H9 (cell line): ENCODE measurements at places on chromosomes 13 and 19.
A peak's percentile ranks its signal among the peaks of the same experiment; 100 is the strongest.

DNA sequence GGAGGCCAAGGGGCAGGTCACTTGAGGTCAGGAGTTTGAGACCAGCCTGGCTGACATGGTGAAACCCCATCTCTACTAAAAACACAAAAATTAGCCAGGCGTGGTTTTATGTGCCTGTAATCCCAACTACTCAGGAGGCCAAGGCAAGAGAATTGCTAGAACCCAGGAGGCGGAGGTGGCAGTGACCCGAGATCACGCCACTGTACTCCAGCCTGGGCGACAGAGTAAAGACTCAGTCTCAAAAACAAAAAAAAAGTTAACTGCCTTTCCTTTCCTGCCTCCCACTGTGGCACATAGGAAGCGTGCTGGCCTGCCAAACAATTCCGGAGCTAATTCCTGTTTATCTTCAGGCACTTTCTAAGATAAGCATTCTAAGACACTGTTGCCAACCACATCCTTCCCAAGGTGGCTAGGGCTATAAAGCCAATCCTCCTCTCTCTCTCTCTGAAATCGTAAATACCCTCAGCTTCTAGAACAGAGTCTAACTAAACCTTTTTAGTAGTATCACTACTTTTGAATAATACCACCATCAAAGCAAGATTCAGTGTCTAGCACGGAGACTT, 21.6 kb downstream of the SLC25A30 start:
- peaks cover 19% of the 10 kb centered on the region for H3K36me3 ChIP-seq
- H3K4me1 ChIP-seq = no peaks in the 10 kb centered on the region; the same call in 1 of the 2 replicates
- H3K27me3 ChIP-seq = no peaks in the 10 kb centered on the region
- no peak overlapping the region for H3K27ac ChIP-seq
- DNase-seq = no peak

DNA sequence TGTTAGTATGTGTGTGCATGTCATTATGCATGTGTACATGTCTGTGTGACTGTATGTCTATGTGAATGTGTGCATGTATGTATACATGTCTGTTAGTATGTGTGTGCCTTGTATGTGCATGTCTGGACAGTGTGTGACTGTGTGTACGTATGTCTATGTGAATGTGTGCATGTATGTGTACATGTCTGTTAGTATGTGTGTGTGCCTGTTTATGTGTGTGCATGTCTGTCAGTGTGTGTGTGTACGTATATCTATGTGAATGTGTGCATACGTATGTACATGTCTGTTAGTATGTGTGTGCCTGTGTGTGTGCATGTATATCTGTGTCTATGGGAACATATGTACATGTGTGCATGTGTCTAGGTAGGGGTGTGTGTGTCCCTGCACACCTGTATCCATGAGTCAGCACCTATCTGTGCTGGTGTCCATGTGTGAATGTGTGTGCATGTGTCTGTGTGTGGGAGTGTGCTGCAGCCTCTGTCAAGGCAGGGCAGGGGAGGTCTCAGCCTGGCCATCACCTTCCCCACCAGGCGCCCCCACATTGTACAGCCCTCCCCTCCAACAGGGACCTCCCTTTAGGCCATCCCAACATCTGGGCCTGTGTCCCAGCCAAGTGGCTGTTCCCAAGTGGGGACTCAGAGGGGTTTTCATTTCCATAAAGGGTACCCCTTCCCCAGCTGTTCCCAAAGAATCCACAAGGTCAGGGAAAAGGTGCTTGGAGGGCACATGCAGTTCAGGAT, 4.4 kb downstream of the GAS6 start:
- peaks cover 14% of the 10 kb centered on the region; the same call in 1 of the 2 replicates for H3K4me1 ChIP-seq
- peaks cover 12% of the 10 kb centered on the region for H3K36me3 ChIP-seq
- H3K4me3 ChIP-seq = peak overlapping the region; percentile 42
- peaks cover 2% of the 10 kb centered on the region; the same call in 1 of the 2 replicates for H3K27me3 ChIP-seq
- peak overlapping the region; percentile 7 for H3K27ac ChIP-seq
- peak; percentile 19 for DNase-seq

- peak; percentile 63 for DNase-seq
- H3K36me3 ChIP-seq = peaks cover 13% of the 10 kb centered on the region
- H3K4me1 ChIP-seq = no peaks in the 10 kb centered on the region
- no peak overlapping the region for H3K27ac ChIP-seq
- H3K27me3 ChIP-seq = no peaks in the 10 kb centered on the region
Measured at GRCh38 chr19:2719920-2720776, 1.0 kb downstream of the DIRAS1 start.

- no peaks in the 10 kb centered on the region for H3K27me3 ChIP-seq
- H3K4me1 ChIP-seq = no peaks in the 10 kb centered on the region
- no peak overlapping the region for H3K4me3 ChIP-seq
Measured at GRCh38 chr13:51839711-51840540, 5.1 kb downstream of the TMEM272 start.

DNA sequence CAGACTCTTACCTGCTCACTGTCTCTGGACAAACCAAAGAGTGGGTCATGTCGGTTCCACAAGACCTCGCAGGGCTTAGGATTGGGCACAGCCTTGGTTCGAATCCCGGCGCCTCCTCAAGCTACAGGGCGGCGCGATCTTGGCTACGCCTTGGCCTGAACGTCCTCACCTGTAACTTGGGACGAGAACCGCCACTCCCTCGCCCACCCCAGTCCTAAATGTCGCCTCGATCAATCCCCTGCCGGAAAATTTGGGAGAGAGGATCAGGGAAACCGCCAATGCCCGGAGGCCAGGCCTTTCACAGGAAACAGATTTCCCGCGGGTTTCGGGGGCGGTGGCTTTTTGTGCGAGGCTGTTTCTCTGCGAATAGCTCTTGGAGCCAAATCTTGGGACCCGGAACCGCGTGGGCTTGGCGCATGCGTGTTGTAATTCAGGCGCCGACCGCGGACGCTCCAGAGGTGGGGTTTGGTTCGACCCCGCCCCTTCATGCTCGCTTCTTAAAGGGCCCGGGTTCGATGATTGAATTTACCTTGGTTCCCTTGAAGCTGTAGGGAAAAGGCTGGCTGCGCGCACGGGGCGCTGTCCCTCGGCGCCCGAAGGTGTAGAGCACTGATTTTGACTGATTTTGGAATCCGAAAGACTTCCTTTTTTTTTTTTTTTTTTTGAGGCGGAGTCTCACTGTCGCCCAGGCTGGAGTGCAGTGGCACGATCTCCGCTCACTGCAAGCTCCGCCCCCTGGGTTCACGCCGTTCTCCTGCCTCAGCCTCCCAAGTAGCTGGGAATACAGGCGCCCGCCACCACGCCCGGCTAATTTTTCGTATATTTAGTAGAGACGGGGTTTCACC, at the start of gene NR2C2AP:
Gene NR2C2AP (minus strand): TSS at position 403 of the 845 bp plus-strand sequence. CDS start 354 bp downstream, at position 49.
- H3K27me3 ChIP-seq = peaks cover 21% of the 10 kb centered on the region; the same call in 1 of the 2 replicates
- peaks cover 4% of the 10 kb centered on the region for H3K36me3 ChIP-seq
- H3K27ac ChIP-seq = no peak within 1 kb of the TSS
- no peaks in the 10 kb centered on the region for H3K4me1 ChIP-seq
- H3K4me3 ChIP-seq = peak within 1 kb of the TSS; percentile 92
